ENCODE measurements at places on chromosomes 11 and 22. TPM values are rescaled to one million over a fixed set of nuclear protein-coding genes. Genes with fewer than 3 reads are reported as not detected.

DNA sequence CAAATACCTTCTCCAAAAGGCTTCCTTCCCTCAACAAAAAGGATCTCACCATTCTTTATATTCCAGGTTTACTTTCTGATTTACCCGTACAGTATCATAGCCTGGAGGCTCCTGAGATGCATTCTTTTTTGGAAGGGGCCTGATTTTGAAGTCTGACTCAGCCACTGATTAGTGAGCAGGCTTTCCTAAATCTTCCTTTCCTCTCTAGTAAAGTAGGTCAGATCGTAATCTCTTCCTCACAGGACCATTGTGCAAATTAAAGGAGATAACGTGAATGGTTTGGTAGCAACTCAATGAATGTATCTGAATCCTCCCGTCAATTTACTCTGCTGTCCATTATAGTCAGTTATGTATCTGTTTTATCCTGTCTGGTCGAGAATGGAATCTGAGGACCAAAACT, 227.7 kb upstream of the ANO5 start:
- DNase-seq: no peak

DNA sequence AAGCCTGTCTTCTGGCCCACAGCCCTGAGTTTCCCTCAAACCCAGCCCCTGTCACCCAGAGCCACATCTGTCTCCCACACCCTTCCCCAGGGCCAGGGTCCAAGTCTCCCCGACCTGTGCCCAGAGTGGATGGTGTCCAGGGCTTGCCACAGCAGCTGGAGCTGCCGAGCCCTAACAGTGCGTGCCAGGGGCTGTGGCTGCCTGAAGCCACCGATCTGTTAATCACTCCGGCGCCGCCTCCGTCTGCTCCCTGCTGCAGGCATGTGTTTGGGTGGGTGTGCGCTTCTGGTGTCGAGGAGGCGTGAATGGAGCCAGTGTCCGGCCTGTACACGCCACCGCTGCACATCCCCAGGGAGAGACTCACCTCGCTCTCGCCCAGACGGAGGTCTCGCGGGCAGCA, 26.1 kb downstream of the SHISAL1 start:
- no peak for DNase-seq

DNA sequence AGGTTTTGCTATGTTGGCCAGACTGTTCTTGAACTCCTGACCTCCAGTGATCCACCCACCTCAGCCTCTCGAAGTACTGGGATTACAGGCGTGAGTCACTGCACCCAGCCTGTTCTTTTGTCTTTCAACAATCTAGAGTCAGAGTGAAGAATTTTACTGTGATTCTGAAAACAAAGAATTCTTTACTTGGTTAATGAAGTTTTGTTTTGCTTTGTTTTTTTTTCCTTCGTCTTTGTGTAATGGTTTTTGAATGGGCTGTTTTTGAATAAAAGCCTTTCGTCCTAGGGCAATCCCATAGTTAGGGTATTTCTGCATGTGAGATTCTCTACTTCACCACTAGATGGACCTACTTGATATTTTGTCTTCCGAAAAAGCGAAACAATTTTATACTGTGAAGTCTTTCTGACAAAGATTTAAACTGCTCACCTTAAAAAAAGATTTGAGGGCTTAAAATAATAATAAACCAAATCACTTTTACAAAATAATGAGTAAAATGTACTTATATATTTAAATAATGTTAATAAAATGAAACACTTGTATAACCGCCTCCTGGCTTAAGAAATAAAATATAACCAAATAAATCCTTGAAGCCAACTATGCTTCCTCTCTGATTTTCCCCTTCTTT, 43.4 kb upstream of the SC5D start:
- DNase-seq: no peak

DNA sequence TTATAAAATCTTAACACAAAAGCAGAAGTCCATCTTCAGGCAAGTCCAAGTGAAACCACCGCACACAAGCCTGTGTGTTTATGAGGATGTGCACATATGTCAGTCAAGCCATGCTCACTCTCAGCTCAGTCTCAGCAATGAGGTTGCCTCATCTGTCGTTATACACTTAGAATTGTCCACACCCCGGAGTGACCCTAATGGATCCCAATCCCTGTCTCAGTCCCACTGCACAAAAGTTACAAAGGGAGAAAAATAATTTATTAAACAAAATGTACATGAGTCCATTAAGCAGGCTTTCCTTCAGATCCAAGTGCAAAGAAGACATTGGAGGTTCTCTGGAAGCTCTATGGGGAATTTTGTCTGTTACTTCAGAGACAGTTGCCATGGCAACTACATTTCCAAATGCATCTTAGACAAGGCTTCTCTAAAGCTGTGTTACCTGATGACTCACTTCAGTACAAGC, 24.4 kb downstream of the OR8B12 start:
- no peak for DNase-seq

GRCh38 chr11:9775398-9775779, 111.5 kb downstream of the SWAP70 start:
- no peak for DNase-seq

DNA sequence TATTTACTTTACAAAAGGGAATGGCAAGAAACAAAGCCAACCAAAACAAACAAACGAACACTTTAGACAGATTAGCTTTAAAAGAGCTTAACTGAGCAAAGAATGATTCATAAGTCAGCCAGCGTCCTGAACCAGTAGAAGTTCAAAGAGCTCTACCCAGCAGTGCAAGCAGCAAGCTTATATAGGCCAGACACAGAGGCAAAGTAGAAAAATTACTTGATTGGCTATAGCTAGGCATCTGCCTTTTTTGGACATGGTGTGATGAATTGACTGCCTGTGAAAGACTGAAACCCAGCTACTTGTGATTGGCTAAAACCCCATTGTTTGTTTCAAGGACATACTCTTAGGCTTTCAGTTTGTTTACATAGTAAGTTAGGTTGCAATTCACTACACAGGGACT, 2120.0 kb upstream of the RAG2 start:
- DNase-seq: no peak

DNA sequence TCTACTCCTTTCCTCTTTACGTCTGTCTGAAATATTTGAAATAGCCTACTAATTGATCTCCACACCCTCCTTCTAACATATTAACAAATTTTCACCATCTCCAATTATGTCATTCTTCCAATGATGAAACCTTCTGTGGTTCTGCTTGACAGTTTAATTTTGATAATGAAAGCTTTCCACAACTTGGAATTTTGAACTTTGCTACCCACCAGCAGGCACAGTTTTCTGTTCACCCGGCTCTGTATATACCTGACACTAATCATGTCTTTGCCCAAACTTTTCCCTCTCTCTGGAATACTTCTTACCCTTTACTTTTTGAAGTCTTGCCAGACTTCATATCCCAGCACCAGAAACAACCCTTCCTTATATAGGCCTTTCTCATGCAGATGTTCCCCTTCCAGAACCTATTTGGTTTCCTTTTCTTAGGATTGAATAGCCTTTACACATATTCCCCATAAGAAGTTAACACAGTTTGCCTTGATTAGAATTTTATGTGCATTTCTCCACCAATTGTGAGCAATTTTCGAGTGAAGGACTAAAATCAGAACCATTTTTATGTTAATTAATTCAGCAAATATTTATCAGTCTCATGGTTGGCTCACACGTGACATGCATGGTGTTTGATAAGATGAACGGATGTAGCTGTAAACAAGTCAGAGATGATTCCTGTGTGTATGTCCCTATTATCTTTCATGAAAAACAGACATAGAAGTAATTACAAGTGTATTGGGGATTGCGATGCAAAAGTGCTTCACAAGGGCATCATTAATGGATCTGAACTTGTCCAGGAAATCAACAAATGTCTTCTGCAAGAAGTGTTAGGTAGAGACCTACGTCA, 173.4 kb downstream of the ARHGAP42 start:
- DNase-seq: no peak

- no peak for DNase-seq
These were observed 3.7 kb upstream of the HEPHL1 start for GRCh38 chr11:94017446-94017845.

Gene HEPHL1
- polyA plus RNA-seq: not detected

DNA sequence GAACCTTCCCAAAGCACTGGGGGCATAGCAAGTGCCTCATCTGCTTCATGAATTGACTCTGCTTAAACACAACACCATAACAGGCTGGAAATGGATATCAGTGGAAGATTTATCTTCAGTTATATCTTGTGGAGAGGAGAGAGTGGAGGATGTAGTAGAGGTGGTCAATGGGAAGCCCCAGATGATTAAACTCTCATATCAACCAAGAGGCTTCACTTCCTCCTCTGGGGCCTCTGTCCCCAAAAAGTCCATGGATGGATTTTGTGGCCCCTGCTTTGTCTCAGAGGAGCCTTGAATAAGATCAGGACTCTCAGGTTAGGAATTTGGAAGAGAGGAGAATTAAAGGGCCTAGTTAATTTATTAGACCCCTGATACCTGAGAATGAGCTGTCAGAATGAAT, 106.1 kb downstream of the CEP164 start:
- no peak for DNase-seq

DNA sequence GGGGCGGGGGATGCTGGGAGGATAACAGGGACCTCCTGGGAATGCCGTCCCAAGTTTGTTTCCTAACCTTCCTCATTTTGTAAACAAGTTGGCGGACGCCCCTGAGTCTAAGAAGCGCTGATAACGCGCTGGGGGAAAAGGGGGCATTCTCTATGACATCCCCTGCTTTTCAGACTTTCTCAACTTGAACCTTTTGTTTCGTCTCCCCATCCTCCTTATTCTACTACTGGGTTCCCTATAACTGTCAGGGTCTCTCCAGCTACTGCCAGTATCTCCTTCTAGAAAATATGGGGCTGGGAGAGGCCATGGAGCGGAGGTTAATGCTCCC, 654 bp downstream of the TMEM86A start:
- no peak for DNase-seq

- DNase-seq: no peak
These were observed 4.9 kb upstream of the TTLL1 start for GRCh38 chr22:43094085-43094484.

GRCh38 chr11:133598906-133599305, 66.6 kb upstream of the OPCML start:
- DNase-seq: no peak

DNA sequence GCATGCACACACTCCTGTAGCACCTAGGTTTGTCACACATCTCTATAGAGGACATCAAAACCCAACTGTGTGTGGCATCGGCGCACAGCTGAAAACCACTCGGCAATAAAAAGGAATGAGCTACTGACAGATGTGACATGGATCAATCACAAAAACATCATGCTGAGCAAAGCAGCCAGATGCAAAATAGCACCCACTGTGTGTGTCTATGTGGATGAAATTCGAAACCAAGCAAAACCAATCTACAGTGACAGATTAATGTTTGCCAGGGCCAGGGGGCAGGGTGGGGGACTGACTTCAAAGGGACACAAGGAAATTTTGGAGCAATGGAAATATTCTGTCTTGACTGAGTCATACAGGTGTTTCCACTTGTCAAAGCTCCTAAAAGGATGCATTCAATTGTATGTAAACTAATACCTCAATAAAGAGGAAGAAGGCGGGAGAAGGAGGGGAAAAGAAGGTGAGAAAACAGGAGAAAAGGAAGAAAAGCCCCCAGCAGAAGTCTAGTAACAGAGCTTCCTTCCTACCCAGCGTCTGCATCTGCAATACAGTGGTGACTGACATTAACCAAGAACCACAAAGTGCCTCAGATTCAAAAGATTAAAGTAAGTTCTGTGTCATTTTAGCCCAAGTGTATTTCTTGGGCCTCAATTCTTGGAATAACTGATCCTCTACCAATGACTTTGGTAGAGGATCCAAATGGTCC, 49.8 kb downstream of the PACSIN2 start:
- no peak for DNase-seq

DNA sequence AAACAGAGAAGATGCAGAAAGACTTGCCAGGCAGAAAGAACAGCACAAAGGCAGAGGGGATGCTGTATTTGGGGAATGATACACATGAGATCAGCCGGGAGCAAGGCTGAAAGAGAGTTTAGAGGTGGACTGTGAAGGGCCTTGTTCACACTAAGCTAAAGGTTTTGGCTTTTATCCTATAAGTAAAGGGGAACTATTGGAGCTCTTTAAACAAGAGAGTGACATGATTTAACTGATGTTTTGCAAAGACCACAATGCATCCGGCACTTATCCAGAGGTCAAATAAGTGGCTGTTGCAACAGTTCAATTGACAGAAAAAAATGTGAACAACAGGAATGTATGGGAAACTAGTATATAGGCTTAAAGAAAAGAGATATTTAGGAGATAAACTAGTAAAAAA, 64.7 kb upstream of the RRAS2 start:
- DNase-seq: no peak

DNA sequence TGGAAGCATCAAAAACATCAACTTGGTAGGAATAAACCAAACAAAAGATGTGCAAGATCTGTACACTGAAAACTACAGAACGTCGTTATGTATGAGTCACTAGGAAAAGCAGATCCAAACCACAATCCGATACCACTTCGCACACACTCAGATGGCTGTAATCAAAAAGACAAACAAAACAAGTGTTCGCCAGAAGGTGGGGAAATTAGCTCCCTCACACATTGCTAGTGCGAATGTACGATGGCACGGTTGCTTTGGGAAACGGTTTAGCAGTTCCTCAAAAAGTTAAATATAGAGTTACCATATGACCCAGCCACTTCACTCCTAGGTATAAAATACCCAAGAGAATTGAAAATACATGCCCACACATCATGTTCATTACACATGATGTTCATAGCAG, 14.8 kb upstream of the CARD10 start:
- no peak for DNase-seq

Gene OR8K3
- not detected for polyA plus RNA-seq

Gene H19
- polyA plus RNA-seq: 3,036 TPM

DNA sequence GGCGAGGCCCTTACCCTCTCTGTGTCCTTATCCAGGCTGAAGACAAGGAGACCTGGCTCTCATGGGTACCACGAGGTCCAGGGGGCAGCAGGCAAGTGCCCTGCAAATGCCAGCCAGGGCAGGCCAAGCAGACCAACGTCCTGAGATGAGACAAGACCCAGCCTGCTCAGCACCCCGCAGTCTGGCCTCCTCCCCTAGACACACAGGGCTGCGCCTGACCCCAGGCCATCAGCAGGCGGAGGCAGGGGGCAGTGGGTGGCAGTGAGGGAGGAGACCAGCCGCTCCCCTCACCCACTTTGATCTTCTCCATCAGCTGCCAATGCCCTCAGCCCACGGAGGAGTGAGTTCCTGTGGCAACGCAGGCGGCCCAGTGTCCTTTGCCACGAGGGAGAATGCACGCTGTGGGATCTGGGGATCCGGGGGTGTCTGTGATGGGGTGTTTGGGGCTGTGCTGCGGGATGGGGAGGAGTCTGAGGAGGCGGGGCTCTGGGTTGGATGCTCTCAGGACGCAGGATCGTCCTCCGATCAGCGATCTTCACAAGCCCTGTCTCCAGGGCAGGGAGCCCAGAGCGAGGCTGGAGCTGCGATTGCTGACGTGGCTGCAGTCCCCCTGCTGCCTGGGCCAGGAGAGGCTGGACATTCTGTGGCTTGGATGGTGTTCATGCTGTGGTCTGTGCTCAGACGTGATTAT, 30.5 kb upstream of the PPARA start:
- DNase-seq: no peak
